ENCODE measurements at places on chromosomes 11 and 22.

DNA sequence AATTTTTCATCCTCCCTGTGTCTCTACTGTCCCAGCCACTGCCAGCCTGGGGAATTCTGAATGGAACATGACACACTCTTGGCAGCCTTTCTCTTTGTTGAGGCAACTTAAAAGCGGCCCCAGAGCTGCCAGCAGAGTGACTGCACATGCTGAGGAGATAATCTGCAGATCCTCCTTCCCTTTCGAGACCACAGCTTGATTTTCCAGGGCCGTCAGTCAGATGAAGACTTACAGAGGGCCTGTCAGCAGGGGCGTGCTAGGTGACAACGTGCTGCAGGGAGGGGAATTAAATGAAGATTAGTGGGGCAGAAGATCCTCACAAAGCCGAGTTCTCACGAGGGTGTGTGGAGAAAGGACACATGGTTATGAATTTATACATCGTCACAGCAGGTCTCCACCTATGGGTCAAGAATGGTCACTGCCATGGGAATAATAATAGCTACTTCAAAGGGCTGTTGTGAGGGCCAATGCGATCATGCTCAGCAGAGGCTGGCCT lies 193.5 kb upstream of the PITPNB start:
- peak; percentile 49 for DNase-seq

DNA sequence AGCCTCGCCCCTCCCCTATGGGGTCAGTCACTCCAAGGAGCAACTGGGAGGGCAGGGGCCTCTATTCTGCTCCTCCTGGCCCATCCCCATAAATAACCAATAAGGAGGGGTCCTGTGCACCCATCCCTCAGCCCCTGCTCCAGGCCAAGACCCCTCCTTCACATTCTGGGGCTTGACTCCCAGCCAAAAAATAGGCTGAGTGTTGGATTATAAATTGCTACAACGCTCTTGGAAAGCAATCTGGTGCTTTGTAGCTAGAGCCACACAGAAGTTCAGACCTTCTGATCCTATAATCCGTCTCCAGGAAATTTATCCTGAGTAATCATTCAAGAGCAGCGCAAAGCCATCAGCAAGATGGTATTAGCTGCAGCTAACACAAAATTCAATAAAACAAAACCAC lies 42.5 kb downstream of the ABCC8 start:
- DNase-seq, result no peak

GRCh38 chr11:114163830-114164401 lies 104.4 kb downstream of the ZBTB16 start:
- no peak for DNase-seq

- DNase-seq, result no peak
Observed at GRCh38 chr11:87150936-87151335, 113.2 kb downstream of the TMEM135 start.

GRCh38 chr11:67498544-67498972 lies 6.6 kb downstream of the PITPNM1 start:
- no peak for DNase-seq

- DNase-seq, result no peak
Observed at GRCh38 chr22:38038890-38039812, 18.1 kb upstream of the PICK1 start.

DNA sequence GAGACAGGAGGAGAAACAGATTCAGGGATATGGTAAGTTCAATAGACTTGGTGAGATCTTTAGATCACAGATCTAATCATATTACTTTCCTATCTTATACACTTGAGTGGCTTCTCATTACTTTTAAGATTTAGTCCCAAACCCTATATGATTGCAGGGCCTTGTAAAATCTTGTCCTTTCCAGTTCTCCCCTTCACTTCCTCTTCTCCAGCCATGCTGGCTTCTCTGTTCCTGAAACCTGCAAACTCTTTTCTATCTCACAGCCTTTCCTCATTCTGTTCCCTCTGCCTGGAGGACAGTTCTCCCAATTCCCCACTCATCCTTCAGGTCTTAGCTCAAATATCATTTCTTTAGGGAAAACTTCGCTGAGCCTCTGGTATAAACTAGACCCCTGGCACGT lies 65.9 kb upstream of the BIRC3 start:
- no peak for DNase-seq

GRCh38 chr11:119533921-119534736 lies 111.2 kb upstream of the THY1 start:
- peak; percentile 49 for DNase-seq

GRCh38 chr22:46147061-46147460 lies 3.3 kb upstream of the PPARA start:
- DNase-seq, result no peak

- no peak for DNase-seq
Observed at GRCh38 chr11:115111066-115111465, 393.1 kb downstream of the CADM1 start.

GRCh38 chr11:106724293-106724892 lies 293.9 kb downstream of the GUCY1A2 start:
- peak; percentile 17 for DNase-seq

DNA sequence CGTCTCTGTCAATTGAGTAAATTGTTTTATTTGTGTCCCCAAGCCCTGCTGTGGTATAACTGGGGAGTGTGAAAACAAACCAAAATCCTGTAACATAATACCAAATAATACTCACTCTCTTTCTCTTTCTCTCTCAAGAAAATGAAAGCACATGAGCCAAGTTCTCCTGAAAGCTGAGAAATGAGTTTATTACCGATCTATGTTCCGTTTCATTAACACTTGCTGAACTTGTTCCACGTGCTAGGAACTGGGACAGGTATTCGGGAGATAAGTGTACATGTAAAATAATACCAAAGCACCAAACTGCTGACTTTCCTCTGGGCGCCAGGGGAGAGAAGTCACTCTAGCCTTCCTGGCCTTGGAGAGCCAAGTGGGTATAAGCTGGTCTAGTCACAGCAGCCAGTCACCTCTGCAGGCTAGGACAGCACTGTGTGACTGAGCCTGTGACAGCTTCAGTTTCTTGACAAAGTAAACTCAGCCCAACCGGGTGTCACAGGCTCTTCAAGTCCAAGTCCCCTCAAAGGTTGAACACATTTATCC lies 23.1 kb downstream of the CD6 start:
- DNase-seq, result no peak

DNA sequence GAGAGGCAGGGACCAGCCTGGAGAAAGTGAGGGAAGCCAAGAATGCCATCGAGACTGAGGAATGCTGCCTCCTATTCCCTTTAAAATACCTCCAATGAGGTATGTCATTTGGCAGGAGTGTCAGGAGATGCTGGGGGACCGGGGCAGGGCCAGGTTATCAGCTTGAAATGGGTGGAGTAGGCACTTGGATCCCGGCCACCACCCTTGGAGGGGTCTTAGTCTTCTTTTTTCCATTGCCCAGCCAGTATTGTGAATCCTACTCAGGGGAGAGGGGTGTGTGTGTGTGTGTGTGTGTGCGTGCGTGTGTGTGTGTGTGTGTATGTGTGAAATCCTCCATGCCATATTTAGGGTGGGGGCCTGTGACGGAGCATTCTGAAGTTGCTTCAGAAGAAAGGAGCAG lies 116.2 kb downstream of the ZBTB16 start:
- no peak for DNase-seq

DNA sequence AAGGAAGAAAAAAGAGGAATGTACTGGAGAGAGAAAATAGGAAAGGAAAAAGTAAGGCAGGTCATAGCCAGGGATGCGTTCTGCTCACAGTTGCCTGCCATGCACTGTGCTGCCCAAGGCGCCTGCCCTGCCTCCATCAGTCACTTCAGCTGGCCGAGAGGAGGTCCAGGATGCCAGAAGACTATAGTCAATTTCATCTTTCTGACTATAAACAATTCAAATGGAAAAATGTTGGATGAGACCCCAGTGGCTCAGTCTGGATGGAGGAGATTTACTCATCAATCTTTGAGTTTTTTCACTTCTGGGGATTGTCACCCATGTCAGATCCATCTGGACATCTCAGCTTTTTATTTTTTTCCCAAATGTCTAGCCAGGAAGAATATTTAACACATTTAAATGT lies 36.7 kb upstream of the CLMP start:
- DNase-seq, result no peak

GRCh38 chr11:82085493-82085892 lies 648.2 kb downstream of the FAM181B start:
- DNase-seq, result no peak

- peak; percentile 92 for DNase-seq
Observed at GRCh38 chr11:81005595-81005994, 1564.8 kb upstream of the TENM4 start.

- no peak for DNase-seq
Observed at GRCh38 chr11:46202149-46202548, 75.3 kb upstream of the CREB3L1 start.

DNA sequence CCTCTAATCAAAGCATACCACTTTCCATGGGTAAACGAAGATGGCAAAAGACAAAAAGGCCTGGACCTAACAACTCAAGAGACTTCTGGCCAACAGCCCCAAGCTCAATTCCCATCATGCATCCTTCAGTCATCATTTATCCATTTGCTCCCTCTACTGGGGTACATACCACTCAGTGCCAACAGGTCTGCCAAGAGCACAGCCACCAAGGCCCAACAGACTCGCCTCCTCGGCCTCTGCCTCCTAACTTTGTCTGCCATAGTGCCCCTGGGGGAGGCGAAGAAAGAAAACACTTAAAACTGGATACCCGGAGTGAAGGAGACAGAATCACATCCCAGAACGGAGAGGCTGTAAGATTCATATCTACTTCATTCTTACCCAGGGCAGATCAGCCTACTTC lies 1.1 kb downstream of the HYOU1 start:
- no peak for DNase-seq

DNA sequence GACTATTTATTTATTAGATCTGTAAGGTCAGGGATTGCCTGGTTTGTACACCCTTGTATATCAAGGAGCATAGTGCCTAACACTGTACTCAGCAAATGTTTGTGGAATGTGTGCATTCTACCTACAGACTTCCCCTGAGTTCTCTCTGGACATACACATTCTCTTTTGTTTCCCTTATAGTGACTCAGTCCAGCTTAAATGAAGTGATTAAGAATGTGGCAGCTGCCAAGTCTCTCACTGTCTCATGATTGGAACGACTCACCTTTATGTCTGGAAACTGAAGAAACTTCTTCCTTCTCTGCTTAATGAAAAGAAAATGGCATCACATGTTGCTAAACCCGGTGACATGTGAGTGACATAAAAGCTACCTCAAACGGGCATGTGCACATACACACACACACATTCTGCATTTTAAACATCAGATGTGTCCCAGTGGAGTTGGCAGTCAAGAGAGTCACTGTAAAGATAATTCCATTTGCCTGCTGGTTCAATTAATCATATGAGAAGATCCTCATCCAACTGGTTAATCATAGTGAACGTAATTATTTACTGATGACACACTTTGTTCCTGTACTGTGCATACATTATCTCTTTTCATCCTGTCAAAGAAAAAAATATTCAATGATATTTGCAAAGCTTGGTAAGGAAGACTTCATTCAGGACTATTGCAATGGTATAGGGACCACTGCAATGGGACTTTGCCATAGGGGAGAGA lies 42.8 kb downstream of the GLYAT start:
- DNase-seq, result no peak

GRCh38 chr11:4455419-4455818 lies 6.3 kb downstream of the OR52K2 start:
- DNase-seq, result no peak

- DNase-seq, result no peak
Observed at GRCh38 chr11:72036687-72037086, 38.0 kb downstream of the IL18BP start.

- DNase-seq, result no peak
Observed at GRCh38 chr11:83982825-83983224, 696.7 kb upstream of the CCDC90B start.

- DNase-seq, result no peak
Observed at GRCh38 chr11:36899800-36900199, 301.8 kb upstream of the RAG2 start.

- peak; percentile 40 for DNase-seq
Observed at GRCh38 chr11:103550811-103551210, 441.6 kb downstream of the DYNC2H1 start.

DNA sequence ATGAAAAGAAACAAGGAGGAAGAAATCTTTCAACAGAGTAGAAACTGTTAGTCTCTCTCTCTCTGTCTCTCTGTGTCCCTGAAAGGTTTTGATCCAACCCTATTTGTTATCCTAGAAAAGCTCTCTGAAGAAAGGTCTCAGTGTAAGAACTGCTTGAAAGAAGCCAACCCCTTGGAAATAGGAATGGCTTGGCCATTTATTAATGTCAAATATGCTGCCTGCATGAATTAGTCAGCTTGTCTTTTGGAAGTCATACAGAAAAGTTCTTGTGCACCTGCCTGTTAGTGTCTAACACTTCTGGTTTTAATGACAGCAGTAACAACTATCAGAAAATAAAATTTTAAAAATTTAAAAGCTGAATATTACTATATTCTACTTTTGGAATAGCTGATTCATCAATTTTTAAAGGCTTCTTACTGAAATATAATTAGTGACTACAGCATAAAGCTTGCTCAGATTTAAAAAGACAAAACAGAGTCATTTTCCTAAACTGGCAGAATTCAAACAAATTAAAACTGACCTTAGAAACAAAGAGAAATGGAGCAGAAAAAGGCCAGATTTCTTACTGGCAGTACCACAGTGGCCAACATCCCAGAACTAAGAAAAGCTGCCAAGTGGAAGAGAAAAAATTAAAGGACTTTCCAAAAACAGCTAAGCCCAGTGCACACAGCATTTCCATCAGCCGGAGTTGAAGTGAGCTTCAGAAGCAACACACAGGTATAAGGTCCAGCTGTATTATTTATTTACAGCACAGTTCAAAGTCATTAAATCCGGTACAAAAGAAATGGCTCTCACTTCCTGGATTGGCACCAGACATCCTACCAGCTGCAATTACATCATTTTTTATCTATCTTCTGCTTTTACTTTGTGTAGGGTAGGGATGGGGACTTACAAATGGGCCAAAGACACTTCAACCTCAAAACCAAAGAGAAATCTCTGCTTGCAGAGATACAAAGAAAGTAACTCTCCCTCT lies 76.3 kb downstream of the PRCP start:
- DNase-seq, result no peak

DNA sequence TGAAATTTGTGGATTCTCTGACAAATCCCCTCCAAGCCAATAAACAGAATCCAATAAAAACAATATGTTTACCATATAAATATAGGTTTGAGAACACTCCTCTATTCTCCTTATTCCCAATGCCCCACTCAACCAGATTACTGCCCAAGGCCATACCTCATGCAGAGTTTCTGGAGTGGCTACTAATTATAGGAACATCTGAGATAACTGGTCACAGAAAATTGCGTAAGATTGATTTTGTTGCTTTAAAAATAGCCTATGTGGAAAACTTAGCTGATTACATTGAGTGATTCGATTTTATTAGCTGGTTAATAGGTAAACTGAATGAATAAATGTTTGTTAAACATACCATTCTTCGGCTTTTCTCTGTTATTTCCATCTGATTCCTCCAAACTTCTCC lies 48.0 kb downstream of the ME3 start:
- no peak for DNase-seq

GRCh38 chr22:36935313-36935610 lies 21.8 kb downstream of the CSF2RB start:
- no peak for DNase-seq

GRCh38 chr11:35689081-35689996 lies 26.8 kb downstream of the TRIM44 start:
- DNase-seq, result no peak
